NCI-H1930 (cell line): ENCODE measurements at places on chromosomes 11 and 22.
A peak's percentile ranks its signal among the peaks of the same experiment; 100 is the strongest.

GRCh38 chr11:2302306-2302895 lies 588 bp downstream of the TSPAN32 start:
- DNase-seq = no peak

GRCh38 chr22:39176714-39177455 lies 24.4 kb upstream of the CBX7 start:
- no peak for DNase-seq

DNA sequence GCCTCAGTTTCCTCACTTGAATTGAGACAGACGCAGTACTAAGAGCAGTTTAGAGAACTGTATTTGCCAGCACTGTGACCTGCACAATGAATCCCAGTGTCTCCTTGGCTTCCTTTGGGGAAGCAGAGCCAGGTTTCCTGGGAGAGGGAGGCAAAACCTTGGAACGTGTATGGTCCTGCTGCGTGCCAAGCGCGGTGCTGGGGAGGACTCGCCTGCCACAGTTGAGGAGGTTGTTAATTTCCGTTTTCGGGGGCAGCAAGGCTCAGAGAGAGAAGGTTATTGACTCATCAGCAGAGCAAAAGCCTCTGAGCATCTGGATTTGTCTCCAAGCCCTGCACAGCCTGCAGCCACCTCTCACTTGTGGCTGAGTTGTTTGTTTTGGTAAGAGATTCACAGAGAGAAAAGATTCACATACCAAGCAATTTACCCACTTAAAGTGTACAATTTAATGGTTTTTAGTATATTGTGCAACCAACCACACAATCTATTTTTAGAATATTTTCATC lies 10.8 kb downstream of the SYT12 start:
- DNase-seq = no peak

DNA sequence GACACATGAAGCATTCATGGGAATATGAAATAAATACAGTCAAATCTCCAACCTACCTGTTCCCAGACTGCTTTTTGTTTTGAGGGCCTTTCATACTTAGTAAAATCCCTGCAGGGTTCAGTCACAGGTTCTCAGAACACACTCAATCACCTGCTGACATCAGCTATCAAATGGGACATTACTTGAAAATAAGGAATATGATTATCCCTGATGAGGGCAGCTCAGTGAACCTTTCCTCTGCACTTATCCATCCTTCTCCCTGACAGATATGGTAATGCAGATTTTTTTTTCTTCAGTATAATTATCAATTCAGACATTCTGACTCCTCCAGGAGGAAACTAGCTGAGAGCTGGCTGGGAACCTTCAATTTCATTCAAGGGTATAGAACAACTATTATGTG lies 1127.4 kb upstream of the CCDC90B start:
- no peak for DNase-seq

DNA sequence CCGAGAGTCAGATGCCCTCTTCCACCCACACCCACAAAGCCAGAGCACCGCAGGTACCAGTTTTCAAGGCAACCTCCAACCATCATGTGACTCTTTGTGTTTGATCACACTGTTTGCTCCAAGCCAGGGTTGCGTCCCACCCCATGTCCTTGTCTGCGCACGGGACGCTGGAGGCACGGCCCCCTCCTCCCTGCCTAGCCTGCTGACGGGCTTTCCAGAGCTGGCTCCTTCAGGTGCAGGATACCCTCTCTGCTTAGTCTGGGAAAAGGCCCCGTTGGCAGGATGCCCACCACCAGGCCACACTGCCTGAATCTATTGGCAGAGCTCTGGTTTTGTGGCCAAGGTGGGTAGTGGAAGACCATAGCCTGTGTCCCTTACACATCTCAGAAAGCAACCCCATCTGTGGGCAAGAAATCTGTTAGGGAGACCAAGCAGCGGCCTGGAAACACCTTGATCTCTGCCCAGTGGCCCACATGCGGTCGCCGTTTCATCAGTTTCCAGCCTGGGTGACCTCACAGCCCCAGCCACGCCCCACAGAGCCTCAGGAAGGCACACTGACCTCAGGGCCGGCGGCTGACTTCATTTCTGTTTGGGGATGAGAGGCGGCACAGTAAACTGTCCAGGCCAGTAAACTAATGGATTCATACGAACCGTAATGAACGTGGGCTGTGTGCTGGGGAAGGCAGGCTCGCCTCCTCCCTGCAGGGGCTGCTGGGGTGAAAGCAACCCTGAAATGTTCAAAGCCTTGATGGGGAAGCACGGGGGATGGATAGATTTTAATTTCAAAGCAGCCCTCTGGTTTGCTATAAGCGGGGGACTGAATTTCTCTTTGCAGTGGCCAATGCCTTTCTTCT lies 25.8 kb downstream of the CDPF1 start:
- DNase-seq = no peak

DNA sequence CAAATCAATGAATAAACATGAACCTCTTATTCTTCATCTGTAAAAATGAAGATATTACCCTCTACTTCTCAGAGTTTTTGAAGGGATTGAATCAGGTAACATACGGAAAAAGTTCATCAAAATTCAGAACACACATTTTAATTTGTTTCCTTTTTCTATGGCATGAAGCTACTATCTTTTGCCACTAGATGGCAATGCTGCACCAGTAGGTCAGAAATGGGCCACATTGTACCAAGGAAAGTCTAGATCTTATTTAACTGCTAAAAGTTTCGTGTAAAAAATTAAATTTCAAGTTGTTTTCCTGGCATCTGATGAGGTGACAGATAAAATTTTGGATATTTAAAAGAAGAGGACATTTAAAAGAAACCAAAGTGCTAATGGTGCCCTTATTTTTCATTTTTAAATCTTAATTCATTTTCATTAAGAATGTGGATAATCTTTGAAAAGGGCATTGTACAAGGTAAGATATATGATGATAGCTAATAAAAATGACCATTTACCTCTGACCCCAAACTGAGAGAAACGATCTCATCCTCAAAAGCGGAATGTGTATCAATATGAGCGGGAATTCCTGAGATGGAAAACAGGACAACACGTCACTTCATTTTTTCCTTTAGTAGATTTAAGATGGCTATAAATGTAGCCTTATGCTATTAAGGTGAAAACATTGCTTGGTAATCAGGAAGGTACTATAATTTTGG lies 16.1 kb downstream of the ALKBH8 start:
- DNase-seq = peak; percentile 16

DNA sequence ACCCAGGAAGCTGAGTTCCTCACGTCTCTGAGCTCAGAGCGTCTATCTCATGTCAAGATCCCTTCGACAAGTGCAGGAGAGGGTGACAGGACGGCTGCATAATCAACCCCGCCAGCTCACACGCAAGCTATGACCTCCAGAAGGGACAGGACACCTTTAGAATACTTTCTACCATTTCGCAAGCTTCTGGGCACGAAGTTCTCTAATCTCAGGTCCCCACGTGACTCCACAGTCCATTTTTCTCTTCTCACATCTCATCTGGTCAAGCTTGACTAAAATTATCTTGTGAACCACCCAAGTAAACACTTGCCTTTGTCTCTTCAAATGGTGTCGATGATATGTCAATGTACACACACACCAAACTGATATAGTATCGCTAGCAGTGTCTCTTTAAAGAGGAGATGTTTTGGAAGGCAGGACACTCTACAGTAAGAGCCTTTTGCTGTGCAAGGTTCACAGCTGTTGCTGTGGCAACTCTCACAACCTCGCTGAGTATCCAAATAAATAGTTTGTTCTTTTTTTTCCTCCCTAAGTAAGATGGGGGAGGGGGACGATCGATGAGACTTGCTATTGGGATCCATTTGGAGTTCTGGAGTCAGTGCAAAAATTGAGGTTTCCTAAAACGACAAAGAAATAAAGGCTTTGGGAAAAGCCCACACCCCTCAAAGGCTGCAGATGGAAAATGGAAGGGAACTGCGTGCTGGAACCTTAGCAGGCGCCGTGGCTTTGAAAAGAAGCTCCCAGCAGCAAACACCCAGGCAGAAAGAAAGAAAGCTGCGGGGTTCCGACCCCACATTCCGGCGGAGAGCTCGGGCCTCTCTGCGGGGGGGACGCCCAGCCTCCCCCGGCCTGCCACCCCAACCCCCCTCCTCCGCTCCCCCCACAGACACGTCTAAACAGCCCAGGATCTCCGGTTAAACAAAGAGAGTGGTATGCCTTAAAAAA lies 215.4 kb upstream of the UBASH3B start:
- no peak for DNase-seq

GRCh38 chr11:16412525-16413172 lies 56.3 kb upstream of the SOX6 start:
- no peak for DNase-seq

GRCh38 chr22:21753374-21754111 lies 17.9 kb upstream of the YPEL1 start:
- no peak for DNase-seq

DNA sequence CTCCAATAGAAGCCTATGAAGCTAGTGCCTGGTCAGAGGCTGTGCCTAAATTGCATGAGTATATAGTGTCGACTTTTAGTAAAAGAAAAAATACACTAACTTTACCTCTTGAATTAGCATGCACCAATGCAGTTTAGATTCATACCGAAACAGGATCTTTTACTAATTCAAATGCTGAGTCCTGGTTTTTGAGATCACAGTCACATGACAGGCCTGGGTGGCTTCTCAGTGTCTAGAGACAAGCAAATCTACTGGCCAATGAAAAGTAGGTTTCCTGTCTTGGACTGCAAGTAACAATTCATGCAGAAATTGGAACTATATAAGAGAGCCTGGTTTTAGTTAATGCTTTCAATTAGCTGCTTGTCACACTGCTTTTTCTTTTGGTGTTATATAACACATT lies 7.2 kb downstream of the ARHGEF12 start:
- no peak for DNase-seq

- no peak for DNase-seq
Measured at GRCh38 chr11:24963852-24964251, 467.0 kb downstream of the LUZP2 start.

DNA sequence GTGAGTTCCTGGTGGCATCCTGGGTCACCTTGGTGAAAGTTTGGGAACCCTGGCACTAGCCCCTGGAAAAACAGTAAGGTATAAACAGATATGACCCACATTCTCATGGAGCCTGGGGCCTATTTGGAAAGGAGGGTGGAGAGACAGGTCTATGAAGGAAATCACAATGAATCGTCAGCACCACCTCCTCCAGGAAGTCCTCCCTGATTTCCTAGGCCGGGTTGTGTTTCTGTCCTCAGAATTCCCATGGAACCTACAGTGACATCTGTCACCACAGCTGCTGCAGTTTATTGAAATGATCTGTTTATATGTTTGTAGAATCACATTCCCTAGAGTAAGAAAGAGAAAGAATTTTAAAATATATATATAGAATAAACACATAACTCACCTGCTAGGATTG lies 71.8 kb upstream of the ASPHD2 start:
- DNase-seq = no peak

- DNase-seq = peak; percentile 20
Measured at GRCh38 chr11:81497202-81497804, 1236.4 kb downstream of the FAM181B start.

DNA sequence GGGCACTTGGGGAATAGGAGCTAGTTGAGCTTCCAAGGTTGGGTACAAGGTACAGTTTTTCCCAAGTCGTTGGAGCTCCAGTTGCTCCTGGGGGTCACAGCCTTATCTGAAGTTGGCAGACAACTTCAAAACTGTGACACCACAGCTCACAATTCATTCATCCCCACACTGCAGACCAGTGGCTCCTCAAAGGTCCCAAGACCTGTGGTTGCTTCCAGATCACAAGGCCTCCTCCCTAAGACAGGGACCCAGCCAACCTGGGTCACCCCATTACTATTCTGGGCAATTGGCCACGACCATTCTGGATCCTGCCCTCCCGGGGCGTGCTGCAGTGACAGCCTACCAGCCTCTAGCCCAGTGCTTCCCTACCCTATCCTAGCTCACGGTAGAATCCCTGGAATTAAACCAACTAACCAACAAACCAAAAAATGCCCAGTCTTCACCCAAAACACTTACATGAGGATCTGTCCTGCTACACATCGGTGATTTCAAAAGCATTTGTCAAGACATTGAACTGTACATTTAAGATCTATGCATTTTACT lies 862 bp upstream of the PDXP start:
- DNase-seq = no peak

DNA sequence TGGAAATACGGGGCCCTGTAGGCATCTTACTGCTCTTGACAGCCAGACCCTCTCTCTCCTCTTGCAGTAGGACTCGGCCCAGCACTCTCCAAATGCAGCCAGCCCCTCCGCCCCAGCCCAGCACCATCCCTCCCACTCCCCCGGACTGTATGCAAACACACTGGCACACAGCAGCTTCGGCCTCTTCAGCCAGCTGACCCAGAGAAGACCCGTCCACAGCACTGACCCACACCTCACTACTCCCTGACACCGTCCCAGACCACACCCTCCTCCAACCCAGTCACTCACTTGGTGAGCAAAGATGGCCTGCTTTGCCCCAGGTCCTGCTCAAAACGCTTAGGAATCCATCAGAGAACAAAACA lies 164.6 kb downstream of the IGLL1 start:
- DNase-seq = no peak

GRCh38 chr11:26219183-26220117 lies 112.5 kb upstream of the ANO3 start:
- no peak for DNase-seq

DNA sequence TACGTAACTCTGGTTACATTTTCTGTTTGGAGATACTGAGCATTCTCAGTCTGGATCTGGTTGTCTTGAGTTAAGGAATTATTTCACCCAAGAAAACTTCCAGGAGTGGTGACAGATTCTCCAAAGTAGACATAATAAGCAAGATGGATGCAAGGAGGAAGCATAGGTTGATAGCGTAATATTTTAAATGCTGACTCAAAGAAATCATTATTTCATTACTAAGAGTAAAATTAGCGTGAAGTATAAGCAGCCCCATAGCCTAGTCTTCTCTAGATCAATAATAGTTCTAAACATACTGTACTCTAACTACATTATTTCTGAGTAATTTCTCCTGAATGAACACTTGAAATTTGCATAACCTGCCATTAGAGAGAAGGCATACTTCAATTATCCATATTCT lies 57.5 kb upstream of the MS4A8 start:
- DNase-seq = no peak

DNA sequence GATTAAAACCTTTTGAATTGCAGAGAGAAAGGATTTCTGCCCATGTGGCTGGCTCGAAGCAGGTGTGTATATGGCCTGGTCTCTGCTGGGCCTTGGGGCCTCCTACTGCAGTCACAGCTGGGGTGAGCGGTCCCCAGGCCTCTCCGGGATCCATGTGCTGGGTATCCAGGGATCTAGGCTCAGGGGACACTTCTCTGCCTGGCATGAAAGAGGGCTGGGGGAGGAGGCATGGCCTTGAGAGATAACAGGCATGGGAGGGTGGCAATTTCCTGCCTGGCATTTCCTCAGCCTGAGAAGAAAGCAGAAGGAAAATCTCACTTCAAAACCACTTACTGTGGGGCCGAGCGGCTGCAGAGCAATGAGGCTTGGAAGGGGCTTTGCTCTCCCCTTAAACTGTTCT lies 20.3 kb upstream of the PARVG start:
- DNase-seq = no peak

GRCh38 chr11:119907878-119908572 lies 179.0 kb upstream of the NECTIN1 start:
- no peak for DNase-seq

- no peak for DNase-seq
Measured at GRCh38 chr11:130622141-130622542, 173.7 kb downstream of the ADAMTS15 start.

DNA sequence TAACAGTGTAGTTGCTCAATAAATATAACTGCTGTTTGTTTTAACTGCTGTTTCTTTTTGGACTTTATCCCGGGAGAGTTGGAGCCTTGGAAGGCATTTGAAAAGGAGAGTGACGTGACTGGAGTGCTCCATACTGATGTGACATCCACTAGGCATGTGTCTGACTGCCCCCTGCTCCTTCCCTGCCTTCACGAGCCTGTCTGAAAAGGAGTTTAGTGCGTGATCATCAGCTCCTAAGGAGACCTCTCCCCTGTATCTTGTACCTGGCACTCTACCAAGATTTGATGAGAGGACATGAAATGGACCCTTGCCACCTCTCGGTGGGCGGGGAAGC lies 22.9 kb downstream of the ZBTB16 start:
- no peak for DNase-seq
